ENCODE measurements at places on chromosomes 2 and 18.

GRCh38 chr2:39068299-39069135, 52.3 kb downstream of the SOS1 start:
- peak; percentile 7 for DNase-seq

DNA sequence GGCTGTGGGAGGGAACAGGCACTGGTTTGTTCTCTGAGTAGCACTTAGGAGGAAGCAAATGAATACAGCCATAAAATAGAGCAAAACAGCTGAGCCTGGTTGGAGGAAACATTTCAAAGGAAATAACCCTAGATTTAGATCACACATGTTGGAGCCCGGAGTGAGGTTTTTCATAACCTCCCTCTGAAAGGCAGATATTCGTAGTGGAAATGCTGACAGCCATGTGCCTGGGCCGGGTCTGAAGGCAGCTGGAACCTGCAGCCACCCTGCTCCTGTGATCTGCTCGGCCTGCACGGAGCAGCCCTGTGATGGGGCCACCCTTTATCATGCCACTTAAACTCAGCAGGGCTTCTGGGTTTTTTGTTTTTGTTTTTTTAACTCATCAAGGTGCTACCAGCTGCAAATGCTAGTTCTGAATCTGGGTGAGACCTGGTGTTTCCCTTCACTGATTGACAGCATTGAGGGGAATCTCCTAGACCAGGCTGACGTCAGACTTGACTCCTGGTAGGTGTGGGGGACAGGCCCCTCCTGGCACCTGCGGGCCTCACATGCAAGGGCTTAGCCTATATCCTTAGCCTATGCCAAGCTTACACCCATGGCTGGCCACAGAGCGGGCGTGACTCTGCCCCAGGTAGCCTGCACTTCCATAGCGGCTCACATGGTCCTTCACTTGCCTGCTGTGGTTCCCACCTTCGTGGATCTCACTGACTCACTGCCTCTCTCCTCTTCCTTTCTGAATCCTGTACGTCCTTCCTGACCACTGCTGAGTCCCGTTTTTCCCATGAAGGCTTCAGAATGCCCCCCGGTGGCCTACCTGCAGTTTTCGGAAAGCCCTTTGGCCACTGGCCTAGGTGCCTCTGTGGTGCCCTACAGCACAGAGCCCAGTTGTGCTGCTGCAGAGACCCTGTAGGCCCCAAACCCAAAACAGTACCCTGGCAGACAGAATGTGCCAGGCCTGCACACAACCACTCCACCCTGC, 217.3 kb downstream of the SEPTIN10 start:
- no peak for DNase-seq

GRCh38 chr18:75548353-75548905, 120.9 kb upstream of the SMIM21 start:
- no peak for DNase-seq

DNA sequence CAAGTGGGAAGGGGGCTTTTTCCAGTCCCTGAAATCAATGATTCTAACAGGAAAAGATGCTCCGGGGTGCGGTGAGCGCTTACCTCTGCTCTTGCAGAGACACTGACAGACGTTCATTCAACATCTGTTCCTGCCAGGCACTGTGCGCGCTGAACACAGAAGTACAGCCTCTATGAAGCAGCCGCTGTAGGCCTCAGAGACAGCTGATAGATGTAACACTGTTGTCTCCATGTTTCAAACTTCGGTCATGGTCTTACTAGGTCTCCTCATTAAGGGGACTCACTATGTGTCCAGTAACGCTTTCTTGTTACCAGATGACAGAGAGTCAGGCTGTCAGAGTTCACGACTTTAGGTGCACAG, 649 bp upstream of the CLIP4 start:
- no peak for DNase-seq

All from fibroblast of skin of back (primary cell).